ENCODE measurements at places on chromosomes 2 and 18.

GRCh38 chr18:41942254-41942653, 12.8 kb upstream of the PIK3C3 start:
- DNase-seq, result no peak

GRCh38 chr18:70333316-70333715, 44.5 kb downstream of the SOCS6 start:
- DNase-seq, result no peak

- peak; percentile 80 for DNase-seq
Measured at GRCh38 chr2:10329880-10330699, 27.4 kb downstream of the HPCAL1 start.

DNA sequence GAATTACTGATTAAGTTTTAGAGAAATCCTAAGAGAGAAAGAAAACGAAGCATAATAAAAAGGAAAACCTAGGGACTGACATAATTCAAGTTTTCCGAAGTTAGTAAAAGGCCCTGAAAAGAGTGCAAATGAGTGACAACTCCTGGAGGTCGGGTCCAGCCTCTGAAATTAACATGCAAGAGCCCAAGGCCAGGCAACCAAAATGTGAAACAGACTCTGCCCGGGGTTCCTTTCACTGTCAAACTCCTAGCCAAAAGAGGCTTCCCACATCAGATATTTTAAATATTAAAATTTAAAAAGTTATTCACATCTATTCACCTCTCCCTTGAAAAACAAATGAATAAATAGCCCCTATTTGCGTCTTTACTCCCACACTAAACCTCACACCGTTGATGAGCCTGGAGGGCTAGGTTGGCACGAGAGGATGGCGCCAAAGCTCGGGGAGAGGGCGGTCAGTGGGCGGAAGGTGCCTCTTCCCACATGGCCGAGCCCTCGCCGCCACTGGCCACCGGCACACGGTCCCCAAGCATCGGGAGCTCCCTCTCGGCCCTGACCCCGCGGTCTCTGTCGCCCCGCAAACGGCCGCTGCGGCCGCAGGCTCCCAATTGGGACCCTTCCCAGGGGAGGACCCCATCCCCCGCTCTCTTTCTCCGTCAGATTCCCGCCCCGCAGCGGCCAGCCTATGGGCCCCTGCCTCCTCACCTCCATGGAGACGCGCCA, 630 bp downstream of the PPM1G start:
- DNase-seq, result peak; percentile 19

DNA sequence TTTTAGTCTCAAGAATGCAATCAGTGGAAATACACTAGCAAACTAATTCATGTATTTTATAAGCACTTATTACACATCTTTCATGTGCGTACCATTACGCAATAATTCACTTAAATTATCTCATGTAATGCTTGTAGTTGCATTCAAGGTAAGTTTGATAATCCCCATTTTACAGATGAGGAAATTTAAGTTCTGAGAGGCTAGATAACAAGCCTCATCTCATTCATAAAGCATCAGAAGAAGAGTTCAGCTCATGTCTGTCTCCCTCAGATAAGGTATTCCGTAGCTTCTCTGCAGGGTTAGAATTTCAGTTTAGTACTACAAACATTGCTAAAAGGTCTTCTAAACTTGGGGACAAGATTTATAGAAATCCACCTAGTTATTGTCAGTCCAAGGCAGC, 47.8 kb downstream of the HNMT start:
- DNase-seq, result no peak

DNA sequence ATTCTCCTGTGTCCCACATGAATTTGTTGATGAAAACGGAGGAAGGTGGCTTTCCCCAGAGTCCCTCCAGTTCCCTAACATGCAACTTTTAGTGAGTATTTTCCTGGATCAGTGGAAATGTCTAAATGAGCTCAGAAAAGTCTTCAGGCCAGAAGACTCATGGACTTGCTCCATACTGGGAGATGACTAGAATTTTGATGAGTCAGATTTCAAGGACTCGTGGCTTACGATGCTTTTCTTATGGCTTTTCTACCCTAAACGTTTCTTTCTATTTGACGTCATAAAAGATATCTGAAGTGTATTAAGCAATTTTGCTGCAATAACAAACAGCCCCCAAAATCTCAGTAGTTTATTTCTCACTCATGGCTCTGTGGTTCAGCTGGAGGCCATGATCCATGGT, 397.6 kb downstream of the FBXO15 start:
- no peak for DNase-seq

DNA sequence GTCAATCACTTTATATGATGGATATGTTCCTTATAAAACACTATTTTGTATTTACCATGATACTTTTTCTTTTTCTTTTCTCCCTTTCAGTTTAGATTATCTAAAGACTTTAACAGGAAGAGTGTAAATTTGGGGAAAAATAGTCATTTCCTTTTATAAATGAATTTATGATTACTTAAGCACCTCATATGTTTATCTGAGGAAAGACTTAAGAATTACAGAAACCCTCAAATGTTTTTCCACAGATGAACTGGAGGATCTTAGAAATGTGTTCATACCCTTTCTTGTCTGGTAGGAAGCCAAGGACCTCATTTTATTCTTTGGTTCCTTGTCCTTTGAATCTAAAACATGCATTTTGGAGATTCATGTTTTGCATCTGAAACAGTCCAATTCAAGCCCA, 36.7 kb downstream of the MAPRE2 start:
- DNase-seq, result peak; percentile 54

GRCh38 chr2:217751192-217751591, 251.6 kb downstream of the TNS1 start:
- DNase-seq, result no peak

GRCh38 chr18:42131930-42132244, 176.9 kb downstream of the PIK3C3 start:
- DNase-seq, result no peak

DNA sequence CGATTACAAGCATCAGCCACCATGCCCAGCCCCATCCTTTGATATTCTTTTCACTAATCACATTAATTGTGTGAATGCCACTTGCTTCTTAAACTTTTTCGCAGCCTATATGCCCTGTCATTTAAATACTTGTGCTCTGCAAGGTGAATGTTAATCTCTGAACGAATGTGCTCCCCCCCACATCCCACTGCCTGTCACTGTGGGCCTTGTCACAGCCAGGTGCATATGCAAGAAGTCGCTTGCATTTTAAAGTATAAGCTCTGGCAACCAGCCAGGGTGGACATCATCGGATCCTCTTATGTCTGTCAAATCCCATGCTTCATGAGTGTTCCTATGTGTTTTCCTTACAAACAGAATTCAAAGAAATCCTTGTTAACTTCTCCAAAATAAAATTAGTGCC, 304.4 kb downstream of the GALR1 start:
- no peak for DNase-seq

GRCh38 chr2:85886590-85886989, 2.2 kb downstream of the ST3GAL5 start:
- peak; percentile 97 for DNase-seq

DNA sequence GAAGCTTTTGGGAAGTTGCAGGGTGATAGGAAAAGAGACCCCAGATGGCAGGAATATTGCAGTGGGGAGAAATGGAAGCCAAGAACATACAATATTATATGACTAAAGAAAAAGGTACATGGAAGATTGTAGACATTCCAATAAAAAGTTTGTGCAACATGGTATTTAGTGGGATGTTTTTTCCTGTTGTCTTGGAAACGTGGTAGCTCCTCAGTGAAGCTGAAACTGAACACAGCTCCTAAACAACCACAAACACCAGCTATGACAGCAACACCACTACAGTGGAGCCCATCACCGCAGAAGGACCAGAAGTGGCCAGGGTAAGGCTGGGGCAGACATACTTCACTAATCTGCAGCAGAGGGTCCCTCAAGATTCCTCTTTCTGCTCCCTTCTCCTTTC, 246.8 kb downstream of the CDH20 start:
- no peak for DNase-seq

DNA sequence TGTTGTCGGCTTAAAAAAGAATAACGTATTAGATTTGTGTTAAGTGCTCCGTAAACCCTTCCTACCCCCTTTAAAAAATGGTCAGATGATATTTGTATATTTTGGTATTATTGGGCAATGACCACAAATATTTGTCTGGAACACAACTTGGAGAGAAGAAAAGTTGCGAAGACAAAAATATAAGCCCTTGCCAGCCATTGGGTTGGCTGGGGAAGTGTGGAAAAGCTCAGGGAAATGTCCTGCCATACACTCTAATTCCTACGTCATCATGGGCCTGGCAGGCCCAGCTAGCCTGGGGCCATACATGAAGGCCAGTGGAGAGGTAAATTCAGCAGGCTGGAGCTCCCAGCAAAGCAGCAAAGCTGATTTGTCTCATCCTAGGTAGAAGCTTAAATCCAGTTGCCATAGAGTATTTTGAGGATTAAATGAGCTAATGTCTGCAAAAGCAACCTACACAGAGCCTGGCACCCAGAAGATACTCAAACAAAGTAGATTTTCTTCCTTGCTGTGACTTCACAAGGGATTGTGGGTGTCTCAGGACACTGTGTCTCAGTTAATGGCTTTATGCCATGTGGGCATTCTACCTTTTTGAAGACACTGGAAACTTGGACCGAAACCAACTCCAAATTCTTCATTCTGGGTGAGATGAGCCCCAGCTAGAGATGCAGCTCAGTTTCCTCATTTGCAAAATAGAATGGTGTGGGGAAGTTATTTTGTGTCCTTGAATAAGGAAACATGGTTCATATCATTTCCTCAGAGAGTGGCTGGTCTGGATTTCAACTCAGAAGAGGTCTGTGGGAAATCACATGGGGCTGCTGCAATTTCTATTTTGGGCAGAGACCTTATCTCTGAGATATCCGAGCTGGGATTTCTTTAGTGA, 87.9 kb upstream of the MAP4K3 start:
- no peak for DNase-seq

DNA sequence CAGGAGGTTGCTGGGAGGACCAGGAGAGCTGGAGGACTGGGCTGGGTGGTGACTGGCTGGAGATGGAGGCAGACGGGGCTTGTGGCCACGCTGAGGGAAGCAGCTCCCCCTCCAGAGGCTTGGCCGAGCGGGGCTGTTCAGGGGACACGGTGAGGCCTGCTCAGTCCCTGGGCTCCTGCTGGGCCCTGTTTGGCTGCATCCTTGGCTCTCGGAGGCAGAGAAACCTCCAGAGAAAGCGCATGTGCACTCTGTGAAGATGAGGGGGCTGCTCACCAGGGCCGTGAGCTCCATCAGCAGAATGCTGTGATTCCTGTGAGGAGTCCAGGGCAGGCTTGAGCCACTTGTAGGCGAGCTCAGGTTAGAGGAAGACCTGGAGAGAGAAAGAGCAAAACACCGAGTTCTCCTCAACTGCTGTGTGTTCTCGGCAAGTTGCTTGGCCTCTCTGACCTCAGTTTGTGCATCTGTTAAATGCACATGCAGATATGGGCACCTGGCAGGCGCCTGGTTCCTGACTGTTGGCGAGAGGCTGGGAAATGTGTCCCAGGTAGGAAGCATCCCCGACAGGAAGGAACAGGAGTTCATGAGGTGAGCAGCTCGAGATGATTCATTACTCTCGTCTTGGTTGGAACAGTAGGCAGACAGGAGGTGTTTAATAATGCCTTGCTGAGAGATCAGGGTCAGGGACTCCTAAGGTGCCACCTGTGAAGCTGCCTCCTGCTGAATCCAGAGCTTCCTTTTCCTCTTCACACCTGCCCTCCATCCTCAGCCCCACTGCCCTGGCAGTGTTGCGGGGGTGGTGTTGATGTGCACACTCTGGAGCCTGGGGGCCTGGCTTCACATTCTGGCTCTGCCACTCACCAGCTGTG, 941 bp downstream of the ZAP70 start:
- no peak for DNase-seq

DNA sequence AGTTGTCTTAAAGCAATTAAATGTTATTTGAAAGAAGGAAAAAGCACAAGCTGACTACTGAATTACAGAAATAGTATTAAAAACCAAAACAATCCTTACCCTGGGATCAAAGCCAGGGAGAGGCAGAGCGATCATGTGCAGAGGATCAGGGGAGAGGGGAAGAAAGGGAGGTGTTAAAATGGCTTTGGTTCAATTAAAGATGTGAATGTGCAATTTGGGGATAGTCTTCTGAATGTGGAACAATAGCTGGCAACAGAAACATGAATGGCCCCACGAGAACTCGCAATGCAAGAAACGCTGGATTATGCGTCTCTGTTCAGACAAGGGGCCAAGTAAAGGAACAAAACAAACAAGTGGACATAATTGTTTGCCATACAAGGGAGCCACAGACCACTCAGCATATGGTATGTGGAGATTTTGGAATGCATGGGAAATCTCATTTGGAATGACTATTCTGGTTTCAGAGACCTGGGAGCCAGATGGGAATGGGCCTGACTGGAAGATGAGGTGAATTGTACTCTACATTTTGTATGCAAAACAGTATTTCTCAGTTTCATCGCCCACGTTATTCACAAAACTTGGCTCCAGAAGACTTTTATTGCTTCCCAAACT, 155.4 kb downstream of the SLC4A3 start:
- DNase-seq, result no peak

GRCh38 chr2:65605058-65605742, 172.8 kb upstream of the SPRED2 start:
- DNase-seq, result peak; percentile 34

- DNase-seq, result no peak
Measured at GRCh38 chr2:169091256-169091655, 21.9 kb downstream of the DHRS9 start.

GRCh38 chr2:99756059-99756458, 266.2 kb upstream of the REV1 start:
- no peak for DNase-seq

DNA sequence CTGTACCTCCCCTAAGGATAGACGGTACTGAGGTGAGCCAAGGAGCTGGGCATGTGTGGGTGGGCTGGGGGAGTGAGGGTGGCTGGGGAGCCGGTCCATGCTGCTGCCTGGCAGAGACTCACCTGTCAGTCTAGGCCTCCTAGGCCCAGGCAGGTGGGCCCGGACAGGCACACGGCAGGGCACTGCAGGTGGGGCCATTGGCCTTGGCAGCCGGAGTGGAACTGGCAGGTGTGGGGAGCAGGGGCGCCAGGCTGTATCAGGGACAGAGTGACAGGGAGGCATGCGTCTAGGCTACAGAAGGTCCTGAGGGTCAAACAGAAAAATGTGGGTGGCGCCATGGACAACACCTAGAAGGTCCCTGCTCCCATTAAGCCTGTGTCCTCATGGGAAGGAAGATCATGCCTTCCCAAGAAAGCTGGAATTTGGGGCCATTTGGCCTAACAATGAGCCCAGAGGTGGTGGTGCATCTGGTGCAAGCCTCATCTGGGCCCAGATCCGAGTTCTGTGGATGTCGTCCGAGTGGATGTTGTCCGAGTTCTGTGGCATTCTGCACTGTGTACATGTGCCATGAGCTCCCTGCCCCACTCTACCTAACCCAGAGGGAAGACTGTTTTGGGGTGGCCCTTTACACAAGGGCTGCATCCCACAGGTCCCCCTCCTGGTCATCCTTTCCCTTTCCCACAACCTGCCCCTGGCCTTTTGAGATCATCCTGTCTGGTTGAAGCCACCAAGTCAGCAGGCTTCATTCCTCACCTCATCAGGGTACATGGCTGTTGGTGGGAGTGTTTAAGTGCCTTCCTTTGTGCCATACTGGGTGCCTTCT, 249.7 kb downstream of the GLI2 start:
- DNase-seq, result no peak

DNA sequence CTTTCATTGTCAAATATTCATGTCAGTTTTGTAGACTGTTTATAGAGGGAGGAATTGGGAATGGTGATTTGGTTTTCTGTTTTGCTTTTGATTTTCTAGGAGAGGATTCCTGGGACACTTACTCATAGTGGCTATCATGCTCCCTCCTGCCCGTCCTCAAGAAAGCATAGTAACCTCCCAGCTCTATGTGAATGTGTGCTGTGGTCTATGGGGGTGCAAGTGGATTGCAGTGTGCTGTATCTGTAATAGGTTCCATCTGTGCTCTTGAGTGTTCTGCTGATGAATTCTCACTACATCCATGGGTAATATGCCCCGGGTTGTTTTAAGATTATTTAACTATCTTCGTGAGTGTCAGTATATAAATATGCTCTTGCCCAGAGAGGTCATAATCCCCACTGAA, 811.3 kb downstream of the CNTNAP5 start:
- DNase-seq, result peak; percentile 61

Measured in fibroblast of skin of back (primary cell).